ENCODE measurements at places on chromosomes 13 and 19. TPM values are rescaled to one million over a fixed set of nuclear protein-coding genes. Genes with fewer than 3 reads are reported as not detected.

DNA sequence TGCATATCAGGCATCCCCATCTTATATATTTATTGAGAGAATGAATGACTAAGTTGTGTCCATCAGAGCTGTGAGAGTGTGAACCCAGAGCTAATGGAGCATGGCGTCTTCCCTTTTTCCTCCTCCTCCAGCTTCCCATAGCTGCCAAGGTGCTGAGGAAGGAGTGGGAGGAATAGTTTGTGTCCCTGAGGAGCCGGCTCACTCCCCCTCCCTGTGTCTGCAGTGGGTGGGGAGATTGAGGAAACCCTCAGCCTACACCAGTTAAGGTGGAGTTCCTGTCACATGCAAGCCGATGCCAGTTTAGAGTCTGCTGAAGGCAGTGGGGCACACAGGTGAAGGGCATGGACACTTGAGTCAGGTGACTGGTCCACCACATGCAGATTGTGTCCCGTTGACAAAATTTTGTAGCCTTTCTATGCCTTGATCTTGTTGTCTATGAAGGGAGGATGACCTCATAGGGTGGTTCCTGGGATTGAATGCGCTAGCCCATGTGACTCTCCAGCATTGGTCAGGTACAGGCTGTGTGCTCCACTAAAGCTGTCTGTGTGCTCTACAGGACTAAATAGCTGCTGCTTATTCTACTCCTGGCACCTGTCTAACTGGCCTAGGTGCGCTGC, 47.6 kb upstream of the GPI start:
- no peaks in the 10 kb centered on the region for H3K27me3 ChIP-seq
- H3K36me3 ChIP-seq: peaks cover 24% of the 10 kb centered on the region
- H3K4me1 ChIP-seq: peaks cover 26% of the 10 kb centered on the region
- peak overlapping the region; percentile 70 for H3K27ac ChIP-seq
- DNase-seq: no peak

GRCh38 chr19:49968279-49968922, 7.4 kb upstream of the SIGLEC11 start:
- H3K36me3 ChIP-seq: no peaks in the 10 kb centered on the region
- H3K27me3 ChIP-seq: peaks cover 9% of the 10 kb centered on the region
- H3K4me3 ChIP-seq: no peak overlapping the region
- H3K4me1 ChIP-seq: no peaks in the 10 kb centered on the region
- peak; percentile 75 for DNase-seq

DNA sequence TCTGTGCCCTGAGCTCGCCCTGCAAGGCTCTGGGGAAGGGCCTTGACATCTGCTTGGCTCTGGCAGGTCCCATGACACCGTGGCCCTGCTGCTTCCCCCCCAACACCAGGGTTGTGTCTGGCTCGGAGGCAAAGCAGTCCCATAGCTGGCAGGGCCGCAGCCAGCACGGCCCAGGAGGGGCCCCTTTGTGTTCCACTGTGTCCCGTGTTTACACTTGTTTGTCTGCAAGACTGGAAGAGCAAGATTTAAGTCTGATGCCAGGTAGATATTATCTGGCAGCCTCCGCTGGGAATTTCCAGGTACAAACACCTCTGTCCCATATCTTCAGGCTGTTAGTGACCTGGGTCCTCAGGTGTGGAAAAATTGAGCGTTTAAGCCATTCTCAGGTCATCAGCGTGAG, 44.3 kb downstream of the MCF2L start:
- DNase-seq: no peak
- no peaks in the 10 kb centered on the region for H3K27me3 ChIP-seq
- no peaks in the 10 kb centered on the region for H3K4me1 ChIP-seq
- no peak overlapping the region for H3K4me3 ChIP-seq

DNA sequence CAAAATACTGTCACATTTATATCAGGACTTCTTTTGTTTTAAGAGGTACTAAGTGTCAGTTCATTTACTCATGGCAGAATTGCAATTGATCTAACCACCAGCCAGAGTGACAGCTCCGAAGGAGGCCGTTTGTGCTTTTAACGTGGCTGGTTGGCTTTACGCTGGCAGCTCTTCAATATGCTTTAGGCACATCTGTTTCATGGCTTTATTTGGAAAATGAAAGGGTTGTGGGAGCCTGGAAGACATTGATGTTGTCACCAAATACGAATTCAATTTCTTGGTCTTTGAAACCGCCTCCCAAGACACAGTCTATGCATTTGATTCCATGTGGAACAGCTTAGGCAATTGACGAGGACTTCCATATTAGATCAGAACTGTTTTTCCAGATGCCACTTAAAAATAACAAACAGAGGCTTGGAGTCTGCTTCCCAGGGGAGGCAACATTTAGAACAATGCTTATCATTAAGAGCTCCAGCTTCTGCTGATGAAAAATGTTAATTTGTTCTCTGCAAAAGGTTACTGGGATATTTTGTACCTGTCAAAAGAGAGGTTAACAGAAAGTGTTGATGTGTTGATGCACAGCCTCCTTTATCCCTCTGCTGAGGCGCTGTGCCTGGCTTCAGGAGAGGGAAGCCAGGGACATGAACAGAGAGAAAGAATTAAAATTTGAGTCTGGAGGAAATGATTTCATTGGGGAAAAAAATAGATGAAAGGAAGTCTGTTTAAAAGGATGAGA, 64.0 kb upstream of the TNFRSF19 start:
- H3K4me1 ChIP-seq: no peaks in the 10 kb centered on the region
- no peak overlapping the region for H3K27ac ChIP-seq
- H3K36me3 ChIP-seq: no peaks in the 10 kb centered on the region
- no peaks in the 10 kb centered on the region for H3K27me3 ChIP-seq

DNA sequence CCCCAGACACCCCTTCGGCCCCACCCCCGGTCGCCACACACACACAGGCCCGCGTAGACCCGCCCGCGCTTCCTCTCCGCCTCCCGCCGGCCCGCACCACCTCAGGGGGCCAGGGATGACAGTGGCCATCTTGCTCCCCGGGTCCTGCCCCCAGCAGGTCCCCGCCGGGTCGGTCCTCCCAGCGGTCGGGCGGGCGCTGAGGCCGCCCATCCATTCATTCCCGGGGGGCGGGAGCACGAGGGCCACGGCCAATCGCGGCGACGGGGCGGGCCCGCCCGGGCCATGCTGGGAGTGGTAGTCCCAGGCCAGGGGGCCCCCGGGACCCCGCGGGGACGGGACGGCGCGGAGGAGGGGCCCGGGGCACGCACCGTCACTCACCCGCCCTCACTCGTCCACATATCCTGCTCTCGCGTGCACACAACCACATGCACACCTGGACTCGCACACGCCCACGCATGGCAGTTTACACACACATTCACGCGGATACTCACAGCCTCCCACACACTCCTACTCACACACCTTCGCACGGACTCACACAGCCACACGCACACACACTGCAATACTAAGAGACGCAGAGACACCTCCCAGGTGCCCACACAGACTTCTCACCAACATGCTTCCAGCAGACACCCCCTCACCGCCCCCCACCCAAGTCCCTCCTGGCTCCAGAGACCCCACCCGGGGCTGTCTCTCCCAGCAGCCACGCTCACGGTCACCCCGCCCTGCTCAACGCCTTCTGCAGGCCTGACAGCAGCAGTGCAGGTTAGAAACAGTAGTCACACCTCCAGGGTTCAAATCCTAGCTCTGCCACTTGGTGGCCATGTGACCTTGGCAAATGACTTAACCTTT, at the start of gene DPF1:
Gene DPF1 (minus strand): TSS at position 209 of the 849 bp plus-strand sequence. CDS start 80 bp downstream, at position 129.
- peaks cover 7% of the 10 kb centered on the region for H3K4me1 ChIP-seq
- H3K36me3 ChIP-seq: no peaks in the 10 kb centered on the region
- H3K27ac ChIP-seq: no peak within 1 kb of the TSS
- H3K4me3 ChIP-seq: peak within 1 kb of the TSS; percentile 33
- H3K27me3 ChIP-seq: peaks cover 84% of the 10 kb centered on the region
- no peak for DNase-seq

DNA sequence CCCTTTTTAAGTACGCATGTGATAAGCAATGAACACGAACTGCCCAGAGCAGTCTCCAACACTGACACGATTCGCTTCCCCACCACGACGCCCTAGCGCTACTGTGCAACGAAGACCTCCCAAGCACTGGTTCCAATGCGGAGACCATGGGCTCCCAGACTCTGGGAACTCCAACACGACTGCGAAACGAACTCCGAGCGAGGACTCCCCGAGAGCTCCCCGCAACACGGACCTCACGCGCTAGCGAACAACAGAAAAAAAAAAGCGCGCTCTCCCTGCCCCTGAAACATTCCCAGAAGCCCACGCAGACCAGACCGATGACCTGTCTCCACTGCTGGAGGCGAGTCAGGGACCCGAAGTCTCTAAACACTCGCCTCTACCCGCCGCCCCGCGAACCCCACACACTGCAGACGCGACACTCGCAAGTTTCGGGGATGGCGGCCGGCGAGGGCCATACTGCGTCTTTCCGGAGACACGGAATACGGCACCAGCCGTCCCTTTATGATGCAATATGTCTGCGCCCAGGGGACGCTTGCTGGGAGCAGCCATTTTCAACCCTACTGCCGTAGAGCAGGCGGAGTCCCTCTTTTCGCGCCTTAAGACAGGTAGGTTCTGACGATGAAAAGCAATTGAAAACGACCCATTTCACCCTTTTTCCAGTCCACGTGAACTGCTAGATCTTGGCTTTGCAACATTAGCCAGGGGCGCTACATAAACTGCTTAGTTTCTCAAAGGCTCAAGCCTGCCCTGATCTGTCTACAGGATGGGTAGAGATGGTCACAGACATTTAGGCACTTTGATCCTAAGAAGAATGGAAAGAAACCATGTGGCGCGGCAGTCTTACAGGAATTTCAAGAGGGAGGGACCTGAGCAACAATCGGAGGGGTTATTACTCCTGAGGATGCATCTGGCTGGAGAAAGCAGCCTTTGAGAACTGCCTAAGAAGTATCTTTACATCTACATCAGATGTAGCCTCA, at the start of gene ZNF577:
Gene ZNF577 (minus strand): TSS at position 430 of the 977 bp plus-strand sequence. CDS start 7,569 bp downstream, outside the sequence.
- H3K27ac ChIP-seq: peak within 1 kb of the TSS; percentile 69
- H3K27me3 ChIP-seq: no peaks in the 10 kb centered on the region
- peaks cover 21% of the 10 kb centered on the region for H3K36me3 ChIP-seq
- H3K4me3 ChIP-seq: peak within 1 kb of the TSS; percentile 58

- H3K27ac ChIP-seq: no peak overlapping the region
- no peaks in the 10 kb centered on the region for H3K4me1 ChIP-seq
- no peak for DNase-seq
- H3K27me3 ChIP-seq: no peaks in the 10 kb centered on the region
- H3K36me3 ChIP-seq: no peaks in the 10 kb centered on the region
Measured at GRCh38 chr13:113748101-113748861, 10.7 kb upstream of the TMEM255B start.

DNA sequence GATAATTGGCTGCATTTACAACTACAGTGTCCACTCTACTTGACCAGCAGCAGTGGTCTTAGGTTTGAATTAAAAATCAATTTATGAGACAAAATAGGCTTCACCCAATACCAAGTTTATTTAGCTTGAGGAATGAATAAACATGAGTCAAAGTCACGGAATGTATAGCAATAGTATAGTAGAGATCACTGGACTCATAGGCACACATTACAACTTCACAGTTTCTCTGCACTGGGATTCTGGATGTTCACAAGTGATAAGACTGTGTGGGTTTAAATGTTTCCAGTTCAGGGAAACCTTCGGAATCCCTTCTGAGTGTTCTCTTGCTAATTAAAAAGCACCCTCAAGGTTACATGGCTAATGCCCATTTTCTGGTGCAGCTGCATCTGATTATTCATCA, 1064.9 kb downstream of the SLITRK5 start:
- H3K36me3 ChIP-seq: no peaks in the 10 kb centered on the region
- H3K4me3 ChIP-seq: no peak overlapping the region
- no peaks in the 10 kb centered on the region for H3K4me1 ChIP-seq
- H3K27me3 ChIP-seq: no peaks in the 10 kb centered on the region
- DNase-seq: no peak
- no peak overlapping the region for H3K27ac ChIP-seq

DNA sequence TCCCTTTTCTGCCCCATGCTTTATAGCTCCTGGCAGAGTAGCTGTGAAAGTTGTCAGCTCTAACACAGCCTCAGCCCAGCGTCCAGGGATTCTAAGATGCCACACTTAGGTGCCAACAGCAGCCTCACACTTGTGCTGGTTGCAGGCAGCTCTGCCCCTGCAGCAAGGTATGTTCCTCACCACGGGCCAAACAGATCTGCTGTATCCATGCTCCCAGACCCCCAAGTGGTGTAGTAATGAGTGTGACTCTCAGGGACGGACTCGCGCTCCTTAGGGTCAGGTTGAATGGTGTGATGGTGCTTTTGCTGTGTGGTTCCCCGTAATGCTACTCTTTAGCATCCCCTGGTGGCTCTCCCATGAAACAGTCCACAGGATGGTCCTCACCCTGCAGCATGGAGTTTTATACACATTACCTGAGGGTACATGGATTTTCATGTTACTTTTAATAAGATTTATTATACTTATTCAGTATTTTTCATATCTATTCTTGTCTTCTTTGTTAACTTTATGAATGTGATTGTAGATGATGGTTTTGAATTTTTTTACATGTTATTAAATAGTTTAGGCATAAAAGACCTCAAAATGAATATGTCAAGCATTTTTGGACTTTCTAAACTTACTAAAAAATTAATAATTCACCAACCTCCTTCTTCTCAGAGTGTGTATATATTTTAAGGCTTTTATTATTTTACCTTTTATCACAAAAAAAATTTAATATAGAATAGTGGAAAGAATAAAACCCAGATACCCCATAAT, 232.5 kb downstream of the SLC7A1 start:
- no peaks in the 10 kb centered on the region for H3K4me1 ChIP-seq
- H3K27me3 ChIP-seq: no peaks in the 10 kb centered on the region
- no peak overlapping the region for H3K4me3 ChIP-seq
- no peak overlapping the region for H3K27ac ChIP-seq
- H3K36me3 ChIP-seq: no peaks in the 10 kb centered on the region

- peaks cover 4% of the 10 kb centered on the region for H3K4me1 ChIP-seq
- H3K4me3 ChIP-seq: no peak overlapping the region
- no peak overlapping the region for H3K27ac ChIP-seq
- H3K27me3 ChIP-seq: no peaks in the 10 kb centered on the region
- H3K36me3 ChIP-seq: no peaks in the 10 kb centered on the region
Measured at GRCh38 chr13:27000686-27001085, 170.9 kb downstream of the USP12 start.

GRCh38 chr19:1252221-1252820, 3.9 kb downstream of the MIDN start:
- peak; percentile 96 for DNase-seq
- H3K4me1 ChIP-seq: peaks cover 40% of the 10 kb centered on the region
- H3K4me3 ChIP-seq: peak overlapping the region; percentile 81
- peaks cover 41% of the 10 kb centered on the region for H3K36me3 ChIP-seq

GRCh38 chr13:106348075-106348840, 187.2 kb downstream of the EFNB2 start:
- peaks cover 12% of the 10 kb centered on the region for H3K27me3 ChIP-seq
- H3K27ac ChIP-seq: no peak overlapping the region
- no peak overlapping the region for H3K4me3 ChIP-seq
- no peaks in the 10 kb centered on the region for H3K4me1 ChIP-seq
- no peak for DNase-seq

Gene RXFP2
- total RNA-seq: not detected

Gene UGGT2
- total RNA-seq: 21.7 TPM

Gene IL11
- 0.84 TPM for total RNA-seq

Gene ADAMTSL5
- 4.8 TPM for total RNA-seq

Gene C19orf85
- not detected for total RNA-seq

Gene GGN
- not detected for total RNA-seq

Gene OR7C1
- not detected for total RNA-seq

Gene ZIC5
- not detected for total RNA-seq

Gene ZNF541
- 0.26 TPM for total RNA-seq

Gene PLIN4
- 4.1 TPM for total RNA-seq

Gene THSD1
- 17.3 TPM for total RNA-seq
